ENCODE measurements at places on chromosomes 4 and X. TPM values are rescaled to one million over a fixed set of nuclear protein-coding genes. Genes with fewer than 3 reads are reported as not detected.

SERTM2 gene
- 21.3 TPM for total RNA-seq

CSN2 gene
- total RNA-seq: not detected

F8A2 gene
- not detected for total RNA-seq

JCHAIN gene
- 12.7 TPM for total RNA-seq

HCCS gene
- total RNA-seq: 0.77 TPM

ADGRA3 gene
- 35.3 TPM for total RNA-seq

FDCSP gene
- total RNA-seq: not detected

TIGD2 gene
- 3.3 TPM for total RNA-seq

PAGE5 gene
- total RNA-seq: not detected

OTC gene
- total RNA-seq: 4.2 TPM

JAKMIP1 gene
- 0.48 TPM for total RNA-seq

AMOT gene
- 40.8 TPM for total RNA-seq

TCEAL6 gene
- 2.1 TPM for total RNA-seq

MND1 gene
- 1.0 TPM for total RNA-seq

DNA sequence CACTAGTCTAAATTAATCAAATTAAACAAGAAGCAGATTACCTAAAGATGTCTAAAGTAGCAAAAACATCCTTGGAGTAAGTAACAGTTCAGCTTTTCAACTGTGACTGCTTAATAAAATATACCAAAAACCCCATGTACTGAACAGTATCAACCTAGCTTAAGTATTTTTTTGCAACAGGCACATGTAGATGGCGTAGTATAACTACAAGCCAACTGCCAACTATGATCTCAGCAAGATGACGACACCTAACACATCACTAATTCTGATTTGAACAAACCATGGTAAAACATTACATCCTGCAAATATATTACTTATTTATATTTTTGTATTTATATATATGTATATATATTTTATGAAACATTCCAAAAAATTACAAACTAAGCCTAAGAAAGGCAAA is 24.5 kb downstream of the DHX15 start:
- DNase-seq: no peak

DNA sequence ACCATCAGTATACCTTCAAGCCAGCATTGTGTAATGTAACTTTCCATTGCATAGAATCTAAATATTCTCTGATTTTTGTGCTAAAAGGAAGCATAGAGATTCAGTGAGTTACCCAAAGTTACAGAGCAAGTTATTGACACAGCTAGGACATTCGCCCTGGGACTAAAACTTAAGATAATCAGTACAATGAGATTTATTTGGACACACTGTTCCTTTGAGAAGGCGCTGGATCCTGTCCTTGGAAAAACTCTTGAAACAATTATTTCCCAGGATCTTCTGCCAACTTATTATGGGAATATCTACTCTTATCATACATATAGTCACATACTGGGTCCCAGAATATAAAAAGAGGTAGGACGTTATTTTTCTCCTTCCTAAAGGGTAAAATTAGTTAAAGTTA is 392.0 kb downstream of the UBE2NL start:
- no peak for DNase-seq

GRCh38 chrX:29666366-29666765 is 549.0 kb upstream of the MAGEB2 start:
- no peak for DNase-seq

DNA sequence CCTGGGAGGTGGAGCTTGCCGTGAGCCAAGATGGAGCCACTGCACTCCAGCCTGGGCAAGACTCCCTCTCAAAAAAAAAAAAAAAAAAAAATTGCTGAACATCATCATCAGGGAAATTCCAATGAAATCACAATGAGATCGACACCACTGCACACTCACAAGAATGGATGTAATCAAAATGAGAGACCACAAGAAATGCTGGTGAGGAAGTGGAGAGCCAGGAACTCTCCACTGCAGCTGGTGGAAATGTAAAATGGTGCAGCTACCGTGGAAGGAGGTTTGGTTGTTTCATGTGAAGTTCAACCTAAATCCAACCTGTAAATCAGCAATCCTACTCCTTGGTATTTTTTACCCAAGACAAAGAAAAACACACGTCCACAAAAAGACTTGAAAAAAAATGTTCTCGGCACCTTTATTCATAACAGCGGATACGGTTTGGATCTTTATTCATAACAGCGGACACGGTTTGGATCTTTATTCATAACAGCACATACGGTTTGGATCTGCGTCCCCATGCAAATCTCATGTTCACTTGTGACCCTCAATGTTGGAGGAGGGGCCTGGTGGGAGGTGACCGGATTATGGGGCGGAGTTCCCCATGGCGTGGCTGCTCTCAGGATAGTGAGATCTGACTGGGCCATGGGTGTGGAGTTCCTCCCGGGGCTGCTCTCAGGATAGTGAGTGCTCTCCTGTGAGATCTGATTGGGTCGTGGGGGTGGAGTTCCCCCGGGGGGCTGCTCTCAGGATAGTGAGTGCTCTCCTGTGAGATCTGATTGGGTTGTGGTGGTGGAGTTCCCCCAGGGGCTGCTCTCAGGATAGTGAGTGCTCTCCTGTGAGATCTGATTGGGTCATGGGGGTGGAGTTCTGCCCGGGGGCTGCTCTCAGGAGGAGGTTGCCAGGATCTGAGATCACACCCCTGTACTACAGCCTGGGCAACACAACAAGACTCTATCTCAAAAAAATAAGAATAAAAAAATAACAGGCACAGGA is 7.7 kb downstream of the GAK start:
- DNase-seq: no peak

GRCh38 chr4:152294331-152294730 is 241.6 kb downstream of the FBXW7 start:
- DNase-seq: no peak

GRCh38 chrX:109830704-109831206 is 97.7 kb upstream of the ACSL4 start:
- DNase-seq: no peak

DNA sequence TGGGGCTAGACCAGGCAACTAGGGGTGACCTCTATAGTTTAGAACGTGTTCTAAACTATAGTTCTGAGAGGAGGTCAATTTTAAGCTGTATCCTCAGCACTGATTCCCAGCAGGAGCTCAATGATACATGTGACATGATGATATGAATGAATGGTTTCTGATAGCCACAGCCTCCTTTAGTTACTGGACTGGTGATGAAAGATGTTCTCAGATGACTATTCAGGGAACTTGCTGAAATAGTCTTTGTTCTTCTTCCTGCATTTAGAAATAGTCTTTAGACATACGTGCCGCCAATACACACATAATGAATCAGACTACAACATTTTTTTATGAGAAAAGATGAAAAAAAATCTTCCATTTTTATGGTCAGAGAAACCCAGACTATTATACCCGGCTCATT is 116.3 kb upstream of the TMEM150C start:
- DNase-seq: no peak

- no peak for DNase-seq
Observed at GRCh38 chr4:181301735-181302710, 941.2 kb upstream of the TENM3 start.

DNA sequence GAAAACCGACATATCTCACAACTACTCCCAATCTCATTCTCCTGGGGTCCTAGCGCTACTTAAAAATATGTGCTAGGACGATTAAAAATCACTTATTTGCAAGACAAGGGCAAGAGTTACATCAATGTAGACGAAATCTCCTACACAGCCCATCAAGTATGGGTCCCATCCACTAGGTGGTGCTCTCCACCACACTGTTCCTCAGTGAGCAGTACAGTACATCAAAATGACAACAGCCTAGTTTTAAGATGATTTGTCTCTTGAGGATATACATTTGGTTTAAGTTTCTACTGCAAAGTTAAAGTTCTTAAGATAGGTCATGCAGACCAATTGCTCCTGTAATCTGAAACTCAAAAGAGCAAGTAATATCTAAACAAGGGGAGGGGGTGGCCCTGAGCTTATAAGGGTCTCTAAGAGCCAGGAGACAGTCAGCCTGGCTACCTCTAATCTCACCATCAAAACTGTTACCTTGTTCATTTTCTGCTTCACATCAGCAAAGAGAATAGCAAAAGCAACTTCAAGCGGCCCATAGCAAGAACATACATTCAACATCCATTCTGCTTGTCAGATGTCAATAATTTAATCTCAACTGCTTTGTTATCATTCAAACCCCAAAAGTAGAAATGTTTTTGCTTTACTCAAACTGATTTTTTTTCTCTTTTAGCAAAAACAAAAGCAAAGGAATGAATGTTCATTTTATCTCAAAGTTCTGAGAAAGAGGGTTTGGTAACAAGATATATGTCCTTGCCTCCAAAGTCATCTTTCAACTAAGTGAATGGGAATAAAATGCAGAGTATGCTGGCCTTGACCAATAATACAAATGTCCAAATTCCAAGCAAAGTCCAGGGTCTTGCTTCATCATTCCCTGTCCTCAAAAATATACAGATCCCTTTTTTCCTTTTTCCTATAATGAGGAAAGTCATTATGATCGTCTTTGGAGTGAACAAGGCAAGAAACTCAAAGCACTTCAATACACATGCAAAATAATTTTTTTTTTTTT is 53.1 kb downstream of the STX18 start:
- peak; percentile 77 for DNase-seq

GRCh38 chr4:5839751-5840674 is 52.9 kb downstream of the CRMP1 start:
- DNase-seq: peak; percentile 76

GRCh38 chr4:186723292-186724057 is at the start of gene FAT1:
Gene FAT1 (minus strand): TSS chr4:186723856. CDS start chr4:186709827, 14,029 bp downstream.
- DNase-seq: peak; percentile 58

DNA sequence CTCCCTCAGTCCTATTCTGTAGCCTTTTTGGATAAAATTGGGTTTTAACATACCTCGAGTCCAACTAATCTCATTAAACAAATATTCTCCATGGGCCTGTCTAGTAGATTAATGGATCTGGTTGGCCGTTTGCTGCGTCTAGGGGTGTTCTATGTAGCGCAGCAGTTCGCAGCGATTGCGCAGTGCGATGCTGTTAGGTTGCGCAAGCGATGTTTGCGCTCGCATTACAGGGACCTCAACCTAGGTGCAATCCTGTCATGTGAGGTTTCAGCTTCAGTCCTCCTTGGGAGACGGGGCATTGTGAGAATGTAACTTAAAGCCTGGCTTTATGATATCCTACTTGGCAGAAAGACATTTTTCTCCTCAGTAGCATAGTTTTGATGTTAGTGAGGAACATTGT is 14.0 kb downstream of the OGT start:
- no peak for DNase-seq

- no peak for DNase-seq
Observed at GRCh38 chr4:174591243-174592021, 69.1 kb upstream of the HPGD start.

DNA sequence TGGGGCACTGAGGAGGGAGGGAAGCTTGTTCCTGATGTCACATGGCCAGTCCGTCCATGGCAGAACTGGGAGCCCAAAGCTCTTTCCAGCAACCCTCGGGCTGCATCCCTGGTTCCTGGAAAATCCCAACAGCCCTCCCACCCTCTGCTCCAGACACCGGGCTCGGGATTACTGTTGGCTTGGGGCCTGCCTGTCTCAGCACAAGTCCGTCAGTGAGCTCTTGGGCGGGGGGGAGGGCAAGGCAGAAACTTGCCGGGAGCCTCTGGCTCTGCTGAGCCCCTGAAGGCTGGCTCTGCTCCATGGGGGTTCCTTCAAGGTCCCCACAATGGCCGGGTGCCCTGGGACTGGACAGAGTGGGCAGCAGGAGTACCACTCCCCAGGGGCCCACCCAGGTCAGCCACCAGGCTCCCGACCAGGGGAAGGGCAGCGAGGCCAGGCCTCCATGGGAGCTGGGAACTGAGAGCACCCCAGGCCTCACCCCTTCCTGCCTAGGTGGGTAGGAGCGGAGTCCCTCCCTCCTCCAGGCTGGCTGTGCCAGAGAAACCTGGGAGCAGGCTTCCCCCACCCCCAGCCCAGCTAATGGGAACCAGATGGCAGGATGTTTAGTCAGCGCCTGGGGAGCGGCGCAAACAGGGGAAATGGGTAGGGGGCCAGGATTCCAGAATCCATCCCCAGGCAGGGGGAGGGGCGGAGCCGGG is 6.4 kb upstream of the HAUS7 start:
- DNase-seq: peak; percentile 67

GRCh38 chrX:48761674-48762471 is at the start of gene GLOD5:
Gene GLOD5 (plus strand): TSS chrX:48761747. CDS start chrX:48761791, 44 bp downstream.
- DNase-seq: no peak

- no peak for DNase-seq
Observed at GRCh38 chrX:69154051-69154450, 11.2 kb downstream of the PJA1 start.

- DNase-seq: no peak
Observed at GRCh38 chr4:15420642-15421041, 7.2 kb upstream of the C1QTNF7 start.

GRCh38 chr4:35820003-35820402 is 424.3 kb downstream of the ARAP2 start:
- no peak for DNase-seq

- no peak for DNase-seq
Observed at GRCh38 chrX:76796311-76796710, 368.8 kb downstream of the MAGEE1 start.

DNA sequence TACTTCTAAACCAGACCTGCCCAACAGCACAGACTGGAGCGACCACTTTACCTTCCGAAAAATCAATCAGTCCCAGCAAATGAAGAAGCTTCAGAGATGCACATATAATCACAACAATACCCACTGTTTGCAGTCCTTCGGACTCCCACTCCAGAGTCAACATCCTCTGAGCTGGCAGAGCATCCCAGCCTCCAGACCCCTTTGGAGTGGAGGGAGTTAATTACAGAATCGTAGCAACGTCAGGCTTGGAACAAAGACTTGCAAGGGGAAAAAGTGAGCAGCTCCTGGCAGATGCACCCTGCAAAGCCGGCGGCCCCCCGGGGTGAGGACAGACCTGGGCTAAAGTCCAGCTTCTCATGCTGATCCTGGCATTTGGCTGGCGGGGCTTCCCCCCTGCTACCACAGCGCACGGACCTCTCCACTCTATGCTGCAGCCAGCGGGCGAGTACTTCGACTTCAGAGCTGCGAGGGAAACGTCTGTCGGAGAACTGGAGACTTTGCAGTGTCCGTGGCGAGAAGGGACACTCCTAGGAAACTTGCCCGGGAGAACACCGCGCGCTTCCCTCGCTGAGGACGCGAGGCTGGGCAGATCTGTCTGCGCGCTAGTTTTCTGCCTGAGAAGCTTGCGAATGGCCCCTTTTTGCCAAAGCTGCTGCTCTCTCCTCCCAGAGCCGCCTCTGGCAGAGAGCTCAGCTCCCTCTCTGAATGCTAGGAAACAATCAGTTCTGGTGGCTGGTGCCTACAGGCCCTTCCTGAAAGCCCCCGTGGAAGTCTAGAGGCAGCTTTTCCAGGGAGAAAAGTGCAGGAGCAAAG is 283.7 kb downstream of the PACRGL start:
- no peak for DNase-seq

DNA sequence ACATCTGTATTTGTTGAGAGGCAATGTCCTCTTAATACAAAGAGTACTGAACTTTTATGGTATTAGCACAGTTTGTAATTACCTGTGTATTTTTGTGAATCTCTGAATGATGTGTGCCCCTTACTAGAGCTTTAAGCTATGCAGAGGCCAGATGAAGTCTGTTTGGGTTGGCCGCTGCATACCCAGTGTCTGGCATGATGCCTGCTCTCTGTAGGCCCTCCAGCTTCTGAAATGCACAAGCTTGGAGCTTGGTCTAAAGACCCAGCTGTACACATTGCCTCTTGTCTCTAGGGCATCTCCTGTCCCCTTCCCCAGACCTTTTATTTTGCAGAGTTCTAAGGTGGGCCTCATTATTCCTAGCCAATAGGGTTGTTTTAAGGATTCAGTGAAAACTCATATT is 68.6 kb downstream of the CDS1 start:
- no peak for DNase-seq

GRCh38 chr4:93317057-93317456 is 511.5 kb upstream of the ATOH1 start:
- no peak for DNase-seq
